ENCODE measurements at places on chromosomes 4 and X. TPM values are rescaled to one million over a fixed set of nuclear protein-coding genes. Genes with fewer than 3 reads are reported as not detected.

GRCh38 chr4:127249066-127249766 lies 383.5 kb upstream of the INTU start:
- H3K27me3 ChIP-seq, result no peaks in the 10 kb centered on the region
- H3K4me3 ChIP-seq, result no peak overlapping the region
- H3K36me3 ChIP-seq, result no peaks in the 10 kb centered on the region
- no peaks in the 10 kb centered on the region for H3K4me1 ChIP-seq
- H3K27ac ChIP-seq, result no peak overlapping the region
- no peak for DNase-seq

C4orf51 gene
- total RNA-seq, result not detected

MAGEB2 gene
- not detected for total RNA-seq

GRCh38 chr4:154024097-154024694 lies 235.3 kb upstream of the SFRP2 start:
- no peak overlapping the region for H3K4me3 ChIP-seq
- H3K27me3 ChIP-seq, result no peaks in the 10 kb centered on the region
- no peaks in the 10 kb centered on the region for H3K4me1 ChIP-seq
- DNase-seq, result no peak
- no peak overlapping the region for H3K27ac ChIP-seq
- no peaks in the 10 kb centered on the region for H3K36me3 ChIP-seq

PABPC1L2A gene
- total RNA-seq, result not detected

All from naive thymus-derived CD4-positive, alpha-beta T cell (primary cell).